Uterus (tissue), 4 donors: ENCODE measurements at places on chromosomes 4 and X.

GRCh38 chr4:129453524-129454200 lies 357.7 kb downstream of the C4orf33 start:
- no peak for DNase-seq

GRCh38 chrX:17635231-17635630 lies 102.1 kb upstream of the SCML1 start:
- DNase-seq = no peak

- DNase-seq = no peak
Observed at GRCh38 chr4:173076903-173077634, 91.5 kb upstream of the GALNT7 start.

GRCh38 chr4:74544655-74545361 lies 99.9 kb downstream of the AREG start:
- DNase-seq = no peak

DNA sequence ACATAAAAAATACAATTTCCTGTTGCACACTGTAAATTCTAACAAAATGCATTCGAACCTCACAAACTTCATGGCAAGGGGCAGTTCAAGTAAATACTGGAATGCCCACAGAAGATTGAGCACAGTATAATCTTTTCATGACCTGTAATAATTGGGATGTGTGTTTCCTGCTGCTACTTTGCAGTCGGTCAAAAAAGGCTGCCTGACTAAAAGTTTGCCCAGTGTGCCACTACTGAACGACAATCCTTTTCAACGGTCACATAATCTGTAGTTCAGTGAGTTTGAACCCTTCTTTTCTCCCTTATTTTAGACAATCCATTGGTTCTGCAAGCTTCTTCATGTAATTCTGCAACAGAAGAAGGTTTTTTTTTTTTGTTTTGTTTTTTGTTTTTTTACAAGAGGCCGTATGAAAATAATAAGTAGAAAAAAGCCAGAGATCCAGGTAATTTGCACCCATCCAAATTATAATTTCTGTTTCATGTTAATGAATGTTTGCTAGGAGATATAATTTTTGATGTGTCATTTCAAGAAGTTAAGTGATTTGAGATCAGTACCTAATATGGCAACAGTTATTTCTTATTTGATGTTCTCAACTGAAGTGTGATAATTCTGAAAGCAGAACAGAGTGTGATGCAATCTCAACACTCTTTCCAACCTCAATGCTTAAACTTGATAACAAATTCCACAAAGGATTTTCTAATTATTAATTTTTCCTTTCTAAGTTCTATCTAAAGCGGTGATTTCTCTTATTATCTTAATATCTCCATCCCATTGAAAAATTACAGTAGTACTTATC lies 237.6 kb downstream of the FSTL5 start:
- DNase-seq = no peak
